ENCODE measurements at places on chromosomes 12 and 14.

- no peak for DNase-seq
Observed at GRCh38 chr12:49195736-49196135, 6.9 kb upstream of the TUBA1A start.

- no peak for DNase-seq
Observed at GRCh38 chr14:99350751-99351150, 78.8 kb upstream of the BCL11B start.

GRCh38 chr14:21652209-21652808 lies 1.3 kb upstream of the OR4E2 start:
- DNase-seq = no peak

- no peak for DNase-seq
Observed at GRCh38 chr12:31533470-31533869, 57.5 kb downstream of the DENND5B start.
